ENCODE measurements at places on chromosomes 7 and 10.

DNA sequence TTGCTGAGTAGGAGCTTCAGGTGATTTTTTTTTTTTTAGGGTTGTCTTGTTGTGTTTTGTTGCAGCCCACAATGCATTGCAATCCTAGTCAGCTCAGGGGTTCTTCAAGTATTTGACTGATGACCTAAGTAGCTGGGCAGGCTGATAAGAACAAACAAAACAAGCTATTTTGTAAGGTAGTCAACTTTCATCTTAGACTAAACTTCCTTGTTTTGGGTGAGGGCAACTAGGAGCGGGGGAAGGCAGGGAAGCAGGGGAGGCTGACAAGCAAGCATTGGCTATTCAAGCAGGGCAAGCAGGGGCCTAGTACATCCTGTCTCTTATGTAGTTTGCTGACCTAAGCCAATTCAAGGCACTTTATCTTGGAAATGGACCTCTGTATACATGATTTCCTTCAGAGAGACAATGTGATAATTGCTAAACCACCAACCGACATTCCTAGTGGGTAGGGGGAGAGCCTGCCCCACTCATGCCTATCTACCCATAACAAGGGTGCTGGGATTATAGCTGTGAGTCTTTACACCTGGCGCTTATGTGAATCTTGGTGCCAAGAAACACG, 163.3 kb upstream of the PRKCQ start:
- no peak for DNase-seq

GRCh38 chr7:74143383-74143782, 30.8 kb upstream of the EIF4H start:
- DNase-seq = no peak

- DNase-seq = no peak
These were observed 425.5 kb downstream of the CNTNAP2 start for GRCh38 chr7:146542101-146542500.

DNA sequence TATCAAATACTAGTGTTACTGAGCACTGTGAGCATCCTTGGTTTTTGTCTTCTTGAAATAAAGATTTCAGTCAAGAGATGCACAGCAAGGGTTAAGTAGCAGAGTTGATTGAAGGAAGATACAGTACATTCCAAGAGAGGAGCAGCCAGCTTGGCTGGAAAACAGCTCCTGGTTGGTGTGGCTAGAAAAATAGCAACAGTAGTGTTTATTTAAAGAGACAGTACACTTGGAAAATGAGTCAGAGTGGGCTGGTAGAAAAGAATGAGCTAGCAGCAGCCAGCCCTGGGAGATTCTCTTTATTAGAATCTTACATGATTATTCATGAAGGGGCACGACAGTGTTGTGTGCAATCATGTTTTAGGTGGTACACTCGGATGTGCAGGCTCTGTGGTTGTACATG, 1016.4 kb upstream of the SORCS1 start:
- no peak for DNase-seq

DNA sequence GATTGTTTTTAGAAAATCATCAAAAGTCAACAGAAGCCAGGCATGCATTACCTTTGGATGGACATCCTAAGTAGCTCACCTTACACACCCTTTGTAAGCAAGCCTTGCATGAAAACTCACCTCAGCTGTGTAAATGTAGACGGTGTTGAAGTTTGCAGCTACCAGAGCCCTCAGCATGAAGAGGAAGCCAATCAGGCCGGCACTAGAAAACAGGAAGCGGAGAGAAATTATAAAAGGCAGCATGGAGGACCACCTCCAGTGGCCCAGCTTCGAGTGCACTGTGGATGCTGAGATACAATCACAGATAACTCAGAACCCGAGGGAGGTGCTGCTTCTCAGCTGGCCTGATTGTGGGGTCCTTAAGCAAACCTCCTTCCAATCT, 75.3 kb downstream of the SVOPL start:
- DNase-seq = peak; percentile 84

DNA sequence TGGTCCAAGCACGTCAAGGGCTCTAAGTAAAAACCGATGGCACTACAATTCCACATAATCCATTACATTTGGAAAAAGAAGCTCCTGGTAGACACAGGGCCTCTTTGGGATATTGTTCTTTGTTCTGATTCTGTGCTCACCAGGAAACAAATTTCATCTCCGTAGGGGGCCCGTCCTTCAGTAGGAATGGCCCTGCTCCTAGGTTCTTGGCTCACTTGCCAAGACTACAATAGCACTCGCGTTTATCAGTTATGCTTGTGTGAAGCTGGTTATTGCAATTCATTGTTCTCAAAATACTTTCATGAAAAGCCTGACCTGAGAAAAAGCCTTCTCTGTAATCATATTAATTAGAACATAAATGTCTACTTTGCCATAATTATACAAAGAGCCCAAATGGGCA, 10.3 kb upstream of the ZC3HAV1L start:
- DNase-seq = peak; percentile 15

DNA sequence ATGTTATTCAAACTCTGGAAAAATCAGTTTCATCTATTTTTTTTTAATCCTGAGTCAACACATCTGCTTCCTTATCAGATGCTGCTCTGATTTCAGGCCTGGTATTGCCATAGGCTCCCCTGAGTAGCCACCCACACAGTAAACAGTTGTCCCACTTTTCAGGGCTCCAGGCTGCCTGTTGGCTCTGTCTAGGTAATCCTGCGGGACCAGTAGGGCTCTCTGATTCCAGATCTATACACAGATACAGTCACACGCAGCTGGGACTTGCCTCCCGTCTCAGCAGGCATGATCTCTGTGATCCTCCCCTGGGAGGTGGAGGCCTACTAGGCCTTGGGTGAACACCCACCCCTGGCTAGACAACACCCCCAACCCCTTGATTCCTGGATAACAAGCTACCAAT, 206.1 kb downstream of the CREB5 start:
- no peak for DNase-seq

GRCh38 chr7:49297958-49298357, 373.6 kb downstream of the CDC14C start:
- no peak for DNase-seq

GRCh38 chr10:66353422-66353821, 572.4 kb upstream of the LRRTM3 start:
- DNase-seq = no peak

DNA sequence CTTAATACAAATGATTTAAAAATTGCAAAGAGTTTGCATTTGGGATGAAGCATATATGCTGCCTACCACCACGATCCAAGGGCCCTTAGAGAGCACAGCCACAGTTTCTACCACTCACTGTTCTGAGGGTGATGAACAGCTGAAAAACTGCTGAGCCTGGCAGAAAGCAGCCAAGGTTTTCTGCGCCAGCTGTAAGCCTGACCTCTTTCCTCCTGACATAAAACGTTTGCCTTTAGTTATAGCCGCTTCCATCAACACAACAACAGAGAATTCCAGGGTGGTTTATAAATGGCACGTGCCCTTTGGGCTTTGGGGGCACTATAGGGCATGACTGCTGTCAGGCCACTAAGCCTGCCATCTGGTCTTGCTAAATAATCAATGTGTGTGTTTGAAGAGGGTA, 222.8 kb downstream of the RELN start:
- DNase-seq = no peak

- DNase-seq = no peak
These were observed 105.5 kb downstream of the TRIM24 start for GRCh38 chr7:138565451-138566114.

GRCh38 chr10:109837384-109837783, 85.9 kb downstream of the XPNPEP1 start:
- DNase-seq = no peak

GRCh38 chr10:104035194-104036068, 50.2 kb downstream of the COL17A1 start:
- DNase-seq = no peak

DNA sequence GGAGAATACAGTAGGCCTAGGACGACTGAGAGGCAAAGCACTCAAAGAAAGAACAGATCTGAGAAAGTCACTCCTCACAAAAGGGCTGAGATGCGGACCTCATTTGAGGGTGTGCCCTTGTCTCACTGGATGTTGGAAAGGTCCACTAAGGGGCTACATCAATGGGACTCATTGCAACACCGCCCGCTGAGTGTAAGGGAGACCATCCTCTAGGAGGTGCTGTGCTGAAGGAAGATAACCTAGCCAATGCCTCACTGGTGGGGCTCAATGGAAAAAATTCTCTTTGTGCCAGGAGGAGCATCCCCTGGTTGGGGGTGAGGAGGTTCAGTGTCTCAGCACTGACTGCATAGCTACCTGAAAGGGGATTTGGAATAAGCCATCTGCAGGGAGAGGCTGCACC, 758.7 kb upstream of the CELF2 start:
- no peak for DNase-seq

DNA sequence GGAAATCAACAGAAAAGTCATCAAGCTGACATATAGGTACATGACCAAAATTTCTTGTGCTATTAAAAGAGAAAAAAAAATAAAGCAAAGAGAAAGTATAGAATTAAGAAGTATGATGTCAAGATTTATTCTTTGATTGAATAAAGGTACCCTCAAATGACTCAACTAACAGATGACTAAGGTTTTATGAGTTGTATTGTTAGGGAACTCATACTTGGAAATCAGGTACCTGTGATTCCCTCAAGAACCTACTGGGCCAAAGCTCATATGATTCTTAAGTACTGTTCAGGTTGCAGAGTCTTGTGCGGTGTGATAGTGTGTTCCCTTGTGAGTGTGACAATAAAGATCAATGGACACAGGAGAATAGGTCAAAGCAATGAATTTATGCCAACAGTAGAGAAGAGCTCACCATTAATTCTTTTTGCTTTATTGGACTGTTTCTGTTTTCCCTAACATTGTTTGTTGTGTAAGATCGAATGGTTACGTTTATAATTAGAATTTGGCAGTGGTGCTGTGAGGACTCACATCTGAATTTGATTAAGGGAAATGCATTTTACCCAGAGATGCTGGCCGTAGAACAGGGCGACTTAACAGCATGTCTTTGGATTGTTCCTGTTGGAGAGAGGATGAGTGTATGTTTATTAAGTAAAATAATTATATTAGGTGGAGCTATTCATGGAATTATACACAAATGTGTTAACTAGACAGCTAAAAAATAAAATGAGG, 293.2 kb upstream of the SEMA3D start:
- DNase-seq = no peak

GRCh38 chr10:99233689-99234037, 2.0 kb downstream of the HPSE2 start:
- DNase-seq = no peak

GRCh38 chr7:99558306-99559174, at the start of gene ZNF655:
Gene ZNF655 (plus strand): TSS chr7:99558642. CDS start chr7:99560560, 1,918 bp downstream.
- DNase-seq = peak; percentile 69

DNA sequence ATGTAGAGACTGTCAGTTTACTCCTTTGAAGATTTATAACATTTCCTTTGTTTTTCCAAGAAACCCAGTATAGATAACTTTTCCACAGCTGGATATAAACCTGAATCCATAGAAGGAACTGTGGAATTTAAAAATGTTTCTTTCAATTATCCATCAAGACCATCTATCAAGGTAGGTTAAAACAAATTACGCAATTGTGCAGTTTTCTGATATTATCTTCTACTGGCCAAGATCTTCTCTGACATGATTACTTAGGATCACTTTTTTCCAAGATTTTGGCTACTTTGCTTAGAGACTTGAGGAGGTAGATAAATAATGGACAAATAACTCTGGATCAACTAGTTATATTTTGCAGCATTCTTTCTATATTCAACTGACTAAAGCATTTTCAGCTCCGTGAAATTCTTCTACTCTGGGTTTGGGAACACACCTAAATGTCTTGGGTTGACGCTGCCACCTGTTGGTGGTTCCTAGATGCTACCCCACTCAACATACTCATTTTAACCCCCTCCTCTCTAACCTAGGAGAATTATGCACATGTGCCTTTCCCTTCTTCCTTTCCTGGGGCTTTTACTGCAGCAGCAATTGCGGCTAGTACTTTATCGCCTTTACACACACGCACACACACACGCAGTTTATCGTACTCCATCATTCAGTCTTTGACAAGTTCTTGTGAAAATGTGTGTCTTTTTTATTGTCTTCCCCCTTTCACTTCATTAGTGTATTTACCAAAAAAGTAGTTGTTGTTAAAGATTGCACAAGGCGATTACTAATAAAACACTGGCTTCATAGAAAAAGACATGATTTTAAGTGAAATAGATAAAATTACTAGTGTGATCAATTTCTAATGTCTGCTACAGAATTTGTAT, 32.7 kb downstream of the ABCB5 start:
- DNase-seq = peak; percentile 3

- DNase-seq = no peak
These were observed 24.6 kb downstream of the NT5C2 start for GRCh38 chr10:103168438-103168837.

DNA sequence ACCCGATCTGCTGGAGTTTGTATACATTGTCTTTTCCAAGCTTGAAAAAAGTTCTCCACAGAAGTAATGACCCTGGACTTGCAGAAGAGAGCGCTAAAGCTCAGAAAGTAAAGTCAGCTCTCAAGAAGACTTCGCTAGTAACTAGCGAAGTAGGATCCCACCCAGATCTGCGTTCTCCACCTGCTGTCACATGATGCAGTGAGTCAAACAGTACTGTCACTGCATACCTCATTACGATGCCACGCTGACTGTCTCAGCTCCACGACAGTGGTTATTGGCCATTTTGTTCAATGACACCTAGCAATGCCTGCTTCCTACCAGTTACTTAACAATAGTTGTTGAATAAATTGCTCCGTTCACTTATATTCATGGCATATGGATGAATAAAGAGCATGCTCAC, 29.7 kb upstream of the SEC61G start:
- DNase-seq = no peak

- DNase-seq = no peak
These were observed 19.6 kb upstream of the TLX1 start for GRCh38 chr10:101111547-101111946.

DNA sequence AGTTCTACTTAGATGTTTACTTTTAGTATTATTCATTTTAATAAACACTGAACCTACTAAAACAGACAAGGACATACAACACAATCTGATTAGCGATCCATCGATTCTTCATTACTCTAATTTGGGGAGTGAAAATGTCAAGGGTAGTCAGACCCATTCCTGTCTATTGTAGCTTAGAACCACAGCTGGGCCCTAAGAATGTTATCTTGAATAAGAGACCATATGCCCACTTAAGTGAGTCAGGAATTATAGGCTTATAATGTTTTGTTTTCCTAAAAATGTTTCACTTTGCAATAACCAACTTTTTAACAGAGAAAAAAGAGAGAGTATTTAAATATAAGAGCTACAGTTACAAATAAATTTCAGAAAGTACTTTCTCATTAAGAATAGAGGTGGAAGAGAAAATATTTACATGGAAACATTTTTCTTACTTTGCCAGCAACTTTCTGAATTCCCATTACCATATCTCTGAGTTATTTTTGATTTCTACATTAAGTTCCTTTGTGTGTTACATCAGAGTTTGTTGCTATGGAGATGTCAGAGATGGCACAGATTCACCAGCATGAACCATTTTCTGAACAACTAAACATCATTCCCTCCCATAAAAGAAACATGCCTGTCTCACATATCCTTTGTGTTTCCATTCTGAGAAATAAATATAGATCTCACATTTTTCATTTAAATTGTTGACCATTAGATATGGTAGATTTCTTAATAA, 75.4 kb upstream of the SLC13A1 start:
- DNase-seq = no peak

- no peak for DNase-seq
These were observed 6.4 kb downstream of the NEBL start for GRCh38 chr10:20890491-20891337.

GRCh38 chr10:119654540-119654939, 3.4 kb downstream of the BAG3 start:
- DNase-seq = no peak
